ENCODE measurements at places on chromosomes 13 and 19.

DNA sequence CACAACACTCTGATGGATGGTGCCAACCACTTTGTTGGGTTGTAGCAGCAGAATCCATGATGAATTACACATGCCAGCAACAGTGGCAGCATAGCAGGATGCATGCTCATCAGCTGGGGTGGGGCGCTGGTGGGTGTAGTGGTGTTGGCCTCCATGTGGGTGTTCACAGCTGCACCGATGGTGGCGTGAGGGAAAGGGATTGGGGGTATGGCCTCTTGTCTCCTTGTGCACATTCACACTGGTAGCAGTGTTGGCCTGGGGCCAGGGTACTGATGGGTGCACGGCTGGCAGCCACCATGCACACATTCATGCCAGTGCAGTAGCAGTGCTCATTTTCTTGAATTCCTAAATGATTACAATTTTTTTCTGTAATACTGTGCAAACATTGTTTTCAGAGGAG lies 2748.8 kb upstream of the PCDH20 start:
- no peak for DNase-seq

DNA sequence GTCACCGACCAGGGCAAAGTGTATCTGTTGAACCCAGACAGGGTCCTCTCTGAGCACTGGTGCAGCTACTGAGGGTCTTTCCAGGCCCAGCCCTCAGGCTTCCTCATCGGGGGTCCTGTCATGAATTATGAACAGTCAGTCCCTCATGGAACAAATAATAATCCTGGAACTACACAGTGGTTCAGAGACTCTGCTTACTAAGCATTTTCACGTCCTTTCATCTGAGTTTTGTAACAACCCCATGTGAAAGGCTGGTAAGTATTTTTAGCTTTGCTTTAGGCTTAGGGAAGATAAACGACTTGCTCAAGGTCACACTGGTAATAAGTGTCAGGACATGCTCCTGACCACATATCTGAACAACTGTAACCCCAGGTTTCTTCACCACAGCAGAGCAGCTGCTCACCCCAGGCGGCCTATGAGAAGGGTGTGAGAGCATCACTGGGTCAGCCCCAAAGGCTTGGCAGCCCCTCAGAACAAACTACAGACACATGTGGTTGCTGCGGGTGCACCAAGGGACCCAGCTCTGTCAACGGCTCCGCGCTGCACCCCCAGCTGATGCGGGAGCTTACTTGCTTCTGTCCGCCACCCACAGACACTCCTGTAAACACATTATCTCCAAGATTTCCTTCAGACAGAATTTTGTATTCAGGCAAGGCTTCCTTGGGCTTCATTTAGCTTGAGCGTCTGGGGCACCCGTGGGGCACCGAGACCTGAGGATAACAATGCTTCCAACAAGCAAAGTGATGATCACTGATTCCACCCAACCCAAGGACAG lies 19.4 kb upstream of the GSX1 start:
- no peak for DNase-seq

DNA sequence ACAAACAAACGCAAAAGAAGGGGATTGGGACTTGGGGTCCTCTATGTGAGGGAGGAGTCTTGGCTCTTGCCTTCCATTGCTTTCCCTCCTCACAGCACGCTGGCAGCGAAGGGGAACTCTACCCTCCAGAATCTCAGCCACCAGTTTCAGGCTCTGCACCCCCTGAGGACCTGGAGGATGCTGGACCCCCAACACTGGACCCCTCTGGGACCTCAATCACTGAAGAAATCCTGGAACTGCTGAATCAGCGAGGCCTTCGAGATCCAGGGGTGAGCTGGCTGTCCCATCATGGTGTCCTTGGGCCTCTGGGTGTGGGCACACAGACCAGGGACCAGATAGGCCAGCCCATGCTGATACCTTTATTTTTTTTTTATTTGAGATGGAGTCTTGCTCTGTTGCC lies 9.6 kb downstream of the PLEKHG2 start:
- DNase-seq: no peak

DNA sequence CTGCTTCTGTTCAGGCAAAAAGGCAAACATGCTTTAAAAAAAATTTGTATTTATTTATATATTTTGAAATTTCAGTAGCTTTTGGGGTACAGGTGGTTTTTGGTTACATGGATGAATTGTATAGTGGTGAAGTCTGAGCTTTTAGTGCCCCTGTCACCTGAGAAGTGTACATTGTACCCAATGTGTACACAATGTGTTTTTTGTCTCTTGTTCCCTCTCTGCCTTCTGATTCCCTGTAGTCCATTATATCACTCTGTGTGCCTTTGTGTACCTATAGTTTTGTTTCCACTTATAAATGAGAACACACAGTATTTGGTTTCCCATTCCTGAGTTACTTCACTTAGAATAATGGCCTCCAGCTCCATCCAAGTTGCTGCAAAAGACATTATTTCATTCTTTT lies 77.4 kb downstream of the PDS5B start:
- no peak for DNase-seq

DNA sequence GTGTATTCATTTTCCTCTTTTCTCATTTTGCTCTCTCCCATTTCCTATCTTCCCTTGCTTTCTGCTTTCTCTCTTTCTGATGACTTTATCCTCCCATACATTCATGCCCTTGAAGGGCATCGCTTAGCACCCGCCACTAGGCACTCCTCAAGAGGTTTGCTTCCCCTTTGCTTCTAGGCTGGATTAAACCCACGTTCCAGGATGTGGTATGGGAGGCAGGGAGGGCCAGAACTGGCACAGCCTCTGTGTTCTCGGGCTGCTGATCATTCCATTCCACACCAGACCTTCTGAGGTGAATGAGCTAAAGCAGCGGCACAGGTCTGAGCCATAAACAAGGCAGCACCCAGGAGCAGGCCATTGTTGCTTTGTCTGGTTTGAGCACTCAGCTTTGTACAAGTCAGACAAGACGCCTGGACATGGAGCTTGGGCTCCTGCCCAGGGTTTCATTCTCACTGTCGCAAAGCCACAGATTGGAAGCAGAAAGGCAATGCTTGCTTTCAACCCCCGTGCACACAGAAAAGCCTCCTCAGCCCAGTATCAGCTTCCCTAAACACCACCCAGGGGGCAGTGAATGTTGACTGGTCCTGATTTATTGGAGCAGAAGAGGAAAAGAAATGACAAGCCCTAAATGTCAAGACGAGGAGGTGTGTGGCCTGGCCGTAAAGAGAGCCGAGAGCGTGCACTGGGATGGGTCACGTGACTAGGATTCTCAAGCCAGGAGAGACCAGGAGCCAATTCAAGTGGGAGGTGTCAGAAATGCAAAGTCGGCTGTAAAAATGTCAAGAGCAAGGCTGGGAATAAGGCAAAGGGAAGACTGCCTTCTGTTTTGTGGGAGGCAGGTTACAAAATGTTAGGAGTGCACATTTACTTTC lies 218.0 kb upstream of the SERP2 start:
- DNase-seq: no peak
